NCI-H446 treated with DMSO at 0.1 percent for 48 hours (cell line): ENCODE measurements at places on chromosomes 12 and 14.

DNA sequence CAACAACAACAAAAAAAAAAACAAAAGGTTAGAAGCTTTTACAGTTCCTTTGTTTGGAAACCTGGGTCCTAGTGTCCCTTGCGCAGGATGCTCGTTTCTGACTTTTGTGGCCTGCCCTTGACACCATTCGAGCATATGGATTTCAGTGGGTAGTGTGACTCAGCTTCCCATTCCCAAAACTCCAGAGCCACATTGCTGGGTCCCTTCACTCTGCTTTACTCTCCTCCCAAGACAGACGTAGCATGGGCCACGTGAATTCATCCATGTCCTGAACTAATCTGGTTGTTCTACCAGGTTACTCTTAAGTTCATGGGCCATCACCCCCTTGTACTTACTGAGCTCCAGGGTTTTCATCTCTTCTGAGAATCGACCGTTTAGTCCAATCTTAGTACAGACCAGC lies 68.0 kb upstream of the MAX start:
- DNase-seq: no peak

GRCh38 chr14:66539034-66539433 lies 31.1 kb downstream of the GPHN start:
- no peak for DNase-seq

DNA sequence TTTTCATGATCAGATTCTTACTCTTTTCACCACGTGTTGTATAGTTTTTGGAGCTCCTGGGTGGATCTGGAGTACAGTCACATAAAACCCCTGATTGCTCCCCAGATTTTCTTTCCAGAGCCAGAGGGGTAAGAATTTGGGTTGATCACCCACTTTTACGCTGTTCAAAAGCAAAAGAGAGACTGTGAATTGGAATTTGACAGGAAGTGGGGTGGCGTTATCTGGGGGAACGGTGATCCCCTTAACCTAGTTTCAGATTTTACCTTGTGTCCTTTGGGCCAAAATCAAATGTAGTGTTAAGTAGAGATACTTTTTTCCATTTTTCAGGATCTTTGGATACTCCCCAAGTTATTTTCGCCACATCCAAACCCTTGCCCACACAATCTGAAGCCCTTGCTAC lies 75.6 kb downstream of the TGFB3 start:
- no peak for DNase-seq

GRCh38 chr12:90275088-90275487 lies 566.5 kb upstream of the ATP2B1 start:
- no peak for DNase-seq

DNA sequence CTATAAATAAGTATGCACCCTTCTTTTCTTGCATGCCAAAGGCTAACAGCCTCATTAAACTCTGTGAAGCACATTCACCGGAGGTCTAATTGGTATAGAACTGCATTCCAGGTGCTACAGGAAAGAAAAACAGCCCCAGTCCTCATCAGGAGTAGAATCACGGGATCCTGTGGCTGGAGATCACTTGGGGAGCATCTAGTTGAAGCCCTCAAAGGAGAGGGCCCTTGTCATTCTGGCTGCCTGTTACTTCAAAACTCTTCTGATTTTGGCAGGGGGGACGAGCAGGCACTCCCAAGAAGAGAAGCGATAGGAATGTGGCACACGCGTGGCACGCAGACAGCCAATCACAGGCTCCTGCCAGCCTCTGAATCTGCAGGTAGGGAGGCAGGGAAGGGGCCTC lies 154.4 kb downstream of the TTC7B start:
- DNase-seq: no peak

DNA sequence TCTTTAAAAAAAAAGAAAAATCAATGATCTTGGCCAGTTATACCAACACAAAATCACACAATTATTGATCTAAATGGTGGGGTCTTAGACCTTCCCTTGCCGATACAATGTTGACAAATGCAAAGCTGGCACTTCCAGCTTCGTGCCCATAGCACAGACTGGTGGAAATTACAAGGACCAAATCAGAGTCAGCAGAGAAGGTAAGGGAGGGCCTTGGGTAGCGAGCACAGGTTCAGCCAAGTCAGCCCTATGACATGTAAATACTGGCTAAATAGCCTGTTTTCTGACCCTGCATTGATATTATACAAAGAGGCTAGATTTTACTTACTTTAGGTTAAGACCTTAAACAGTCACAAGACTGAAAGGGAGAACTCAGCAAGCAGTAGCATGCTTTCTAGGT lies 30.3 kb upstream of the WDR89 start:
- DNase-seq: no peak
